AML-193 (cell line): ENCODE measurements at places on chromosomes 3 and 15.

- DNase-seq, result no peak
These were observed 98.7 kb downstream of the PLCH1 start for GRCh38 chr3:155646128-155646527.

DNA sequence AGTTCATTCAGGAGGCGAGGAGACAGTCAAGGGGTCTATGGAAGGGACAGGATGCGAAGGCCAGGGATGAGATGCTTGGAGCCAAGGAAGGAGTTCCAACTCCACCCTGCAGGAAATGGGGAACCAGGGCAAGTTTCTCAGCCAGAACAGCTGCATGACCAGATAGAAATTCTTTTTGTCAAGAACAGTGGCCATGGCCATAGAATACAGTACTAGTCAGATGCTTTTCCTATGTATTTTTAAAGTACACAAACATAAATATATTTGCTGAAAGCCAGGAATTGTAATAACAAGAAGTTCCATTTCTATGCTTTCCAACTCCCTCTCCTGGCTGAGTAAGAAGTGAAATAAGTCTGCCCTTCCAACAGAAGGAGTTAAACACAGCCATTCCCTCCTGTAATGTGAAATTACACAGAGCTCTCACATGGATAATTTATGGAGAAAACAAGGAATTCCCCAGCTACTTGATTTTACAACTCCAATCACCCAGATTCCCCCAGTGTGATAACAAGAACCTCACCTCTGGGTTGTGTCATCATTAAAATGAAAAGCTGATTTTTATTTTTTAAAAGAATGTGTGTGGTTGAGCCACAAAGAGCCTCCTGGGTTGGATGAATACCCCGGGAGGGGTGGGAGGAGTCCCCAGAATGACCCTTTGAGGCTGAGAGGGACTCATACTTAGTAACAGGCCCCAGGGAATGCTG, 124.6 kb upstream of the ARHGEF3 start:
- DNase-seq, result no peak

DNA sequence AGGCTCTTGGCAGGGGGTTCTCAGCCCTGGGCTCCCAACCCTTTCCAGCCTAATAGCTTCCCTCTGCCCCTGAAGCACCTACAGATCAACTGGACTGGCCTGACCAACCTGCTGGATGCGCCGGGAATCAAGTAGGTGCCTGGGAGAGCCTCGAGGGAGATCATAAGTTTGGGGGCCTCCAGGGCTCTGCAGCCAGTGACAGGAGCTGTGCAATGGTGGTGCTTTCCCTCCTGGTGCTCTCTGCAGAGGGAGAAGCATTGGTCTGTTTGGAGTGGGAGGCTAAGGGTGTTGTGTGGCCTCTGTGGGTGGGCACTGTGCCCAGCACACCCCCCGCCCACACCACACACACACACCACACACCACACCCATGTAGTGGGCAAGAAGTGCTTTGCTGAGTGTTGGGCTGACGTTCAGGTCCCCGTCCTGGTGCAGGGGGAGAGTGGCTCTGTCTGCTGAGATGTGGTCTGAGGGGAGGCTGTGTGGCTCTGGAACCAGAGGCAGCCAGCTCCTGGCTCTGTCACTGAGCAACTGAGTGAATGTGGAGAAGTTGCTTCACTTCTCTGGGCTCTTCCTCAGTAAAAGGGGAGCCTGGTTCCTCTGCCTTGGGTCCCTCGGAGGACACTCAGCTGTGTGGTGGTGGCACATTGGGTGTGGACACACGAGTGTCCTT, 26.3 kb downstream of the ESYT3 start:
- no peak for DNase-seq

DNA sequence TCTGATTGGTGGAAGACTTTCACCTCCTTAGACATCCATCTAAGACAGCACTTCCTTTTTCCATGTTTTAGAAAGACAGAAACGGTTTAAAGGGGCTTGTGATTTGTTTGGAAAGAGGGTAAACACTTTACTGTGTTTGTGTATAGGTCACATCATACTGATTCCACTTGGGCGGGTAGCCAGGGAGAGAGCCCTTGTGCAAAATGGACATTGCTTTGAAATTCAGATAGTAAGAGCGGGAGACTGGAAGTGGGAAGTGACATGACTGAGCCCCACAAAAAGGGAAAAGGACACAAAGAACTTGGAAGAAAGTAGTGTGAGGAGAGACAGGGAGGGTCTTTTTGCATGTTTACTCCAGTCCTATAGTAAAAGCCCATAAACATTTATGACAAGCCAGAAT, 195.6 kb upstream of the CNTN4 start:
- DNase-seq, result no peak

- no peak for DNase-seq
These were observed 156.2 kb upstream of the COL8A1 start for GRCh38 chr3:99482191-99482590.

DNA sequence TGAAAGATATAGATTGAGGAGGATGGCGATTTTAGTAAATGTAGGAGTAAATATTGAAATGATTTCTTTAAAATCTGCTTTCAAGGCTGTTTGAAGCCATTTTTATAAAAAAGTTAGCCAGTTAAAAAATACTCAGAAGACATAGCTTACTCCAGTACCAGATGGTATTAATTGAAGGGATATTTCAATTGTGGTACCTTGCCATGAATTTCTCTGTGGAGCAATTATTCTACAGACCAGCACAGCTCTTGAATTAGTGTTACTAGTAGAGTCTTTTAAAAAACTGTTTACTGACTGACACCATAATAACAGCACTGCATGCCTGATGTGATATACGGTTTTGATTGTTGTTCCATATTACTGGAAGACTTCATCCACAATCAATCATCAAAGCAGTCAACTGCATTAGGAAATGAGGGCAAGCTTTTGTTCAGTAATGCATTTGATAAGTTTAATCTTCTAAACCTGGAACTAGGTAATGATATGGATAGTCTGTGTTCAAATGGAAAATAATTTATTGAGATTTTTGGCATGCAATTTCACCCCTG, 106.4 kb downstream of the MFSD1 start:
- DNase-seq, result no peak

- DNase-seq, result no peak
These were observed 46.4 kb upstream of the SLCO3A1 start for GRCh38 chr15:91807122-91807521.
